Stimulated activated CD4-positive, alpha-beta T cell treated with anti-CD3 and anti-CD28 coated beads, Interleukin-15, amount 100 ng/mL, for 1 hour (primary cell): ENCODE measurements at places on chromosomes 7 and 10.
A peak's percentile ranks its signal among the peaks of the same experiment; 100 is the strongest.

GRCh38 chr10:89891006-89891535 lies 189.7 kb downstream of the KIF20B start:
- no peak for DNase-seq

GRCh38 chr7:158682456-158682855 lies 22.1 kb downstream of the NCAPG2 start:
- no peak for DNase-seq

GRCh38 chr10:114856544-114857287 lies 35.1 kb downstream of the FHIP2A start:
- no peak for DNase-seq

DNA sequence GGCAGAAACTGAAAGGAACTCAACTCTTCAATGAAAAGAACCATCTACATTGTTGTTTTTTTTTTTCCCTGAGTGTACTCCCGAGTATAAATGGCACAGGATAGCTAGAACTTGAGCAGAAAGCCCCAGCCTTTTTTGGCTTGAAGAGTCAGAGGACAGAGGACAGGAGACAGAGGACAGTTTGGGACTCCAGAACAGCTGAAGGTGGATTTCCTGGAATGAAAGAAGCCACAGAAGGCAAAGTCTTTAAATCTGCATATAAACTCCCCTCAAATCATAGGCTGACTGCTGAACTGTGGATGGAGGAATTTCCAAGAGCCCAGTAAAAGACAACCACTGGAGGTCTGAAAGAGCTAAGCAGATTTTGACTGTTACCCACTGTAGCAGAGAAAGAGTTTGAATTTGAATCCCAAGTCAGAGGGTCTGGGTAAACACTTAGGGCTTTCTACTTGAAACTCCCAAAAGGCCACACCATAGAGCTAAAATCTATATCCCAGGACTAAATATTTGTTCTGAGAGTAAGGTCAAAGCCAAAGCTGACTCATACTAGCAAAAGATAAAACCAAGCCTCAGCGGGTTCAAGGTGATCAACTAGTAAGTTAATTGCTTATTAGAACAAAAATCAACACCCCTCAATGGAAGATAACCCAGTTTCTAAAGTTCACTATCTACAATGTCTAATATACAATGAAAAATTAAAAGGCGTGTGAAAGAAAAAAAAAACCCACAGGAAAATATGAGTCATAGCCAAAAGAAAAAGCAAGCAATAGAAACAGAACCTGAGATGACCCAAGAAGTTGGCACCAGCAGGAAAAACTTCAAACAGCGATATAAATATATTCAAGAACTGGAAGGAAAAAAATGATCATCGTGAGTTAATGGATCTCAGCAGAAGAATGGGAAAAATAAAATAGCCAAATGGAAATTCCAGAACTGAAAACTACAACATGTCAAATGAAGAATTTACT lies 1.8 kb upstream of the OPN1SW start:
- no peak for DNase-seq

GRCh38 chr7:159115601-159116501 lies 28.8 kb downstream of the VIPR2 start:
- DNase-seq, result no peak

- no peak for DNase-seq
Observed at GRCh38 chr10:62528441-62528840, 154.3 kb downstream of the ZNF365 start.

- DNase-seq, result no peak
Observed at GRCh38 chr10:114669648-114670047, 11.6 kb upstream of the ABLIM1 start.

GRCh38 chr10:74955796-74956195 lies 129.4 kb downstream of the KAT6B start:
- no peak for DNase-seq

- no peak for DNase-seq
Observed at GRCh38 chr10:19848226-19848985, 32.2 kb downstream of the PLXDC2 start.

DNA sequence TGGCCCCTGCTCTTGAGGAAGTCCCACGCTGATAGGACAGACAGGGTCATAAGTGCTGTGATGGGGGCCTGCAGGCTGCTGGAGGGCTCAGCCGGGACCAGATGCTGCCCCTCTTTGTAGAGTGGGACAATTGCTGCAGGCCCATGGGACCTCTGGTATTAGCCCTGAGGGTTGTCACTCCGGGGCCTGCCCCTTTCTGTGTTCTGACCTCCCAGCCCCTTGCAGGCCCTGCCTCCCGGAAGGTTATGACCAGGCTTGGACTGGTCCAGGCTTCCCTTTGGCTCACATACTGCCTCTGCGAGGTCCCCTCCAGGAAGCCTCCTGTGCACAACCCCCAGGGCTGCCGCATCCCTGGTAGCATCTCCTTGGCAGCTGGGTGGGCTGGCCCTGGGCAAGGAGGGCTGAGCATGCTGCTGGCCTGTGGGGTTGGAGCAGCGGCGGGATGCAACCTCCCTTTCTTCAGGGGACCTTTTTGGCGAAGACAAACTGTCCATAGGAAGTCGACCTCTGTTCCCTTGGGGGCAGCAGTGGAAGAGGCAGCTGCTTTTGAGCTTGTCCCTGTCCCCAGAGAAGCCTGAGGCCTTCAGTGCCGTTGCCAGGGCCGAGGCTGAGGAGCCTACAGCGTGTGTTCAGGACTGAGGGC lies 8.8 kb downstream of the LIMK1 start:
- DNase-seq, result no peak

GRCh38 chr10:71435571-71436267 lies 39.0 kb downstream of the CDH23 start:
- no peak for DNase-seq

GRCh38 chr7:36670585-36671431 lies 53.5 kb downstream of the AOAH start:
- DNase-seq, result peak; percentile 26

DNA sequence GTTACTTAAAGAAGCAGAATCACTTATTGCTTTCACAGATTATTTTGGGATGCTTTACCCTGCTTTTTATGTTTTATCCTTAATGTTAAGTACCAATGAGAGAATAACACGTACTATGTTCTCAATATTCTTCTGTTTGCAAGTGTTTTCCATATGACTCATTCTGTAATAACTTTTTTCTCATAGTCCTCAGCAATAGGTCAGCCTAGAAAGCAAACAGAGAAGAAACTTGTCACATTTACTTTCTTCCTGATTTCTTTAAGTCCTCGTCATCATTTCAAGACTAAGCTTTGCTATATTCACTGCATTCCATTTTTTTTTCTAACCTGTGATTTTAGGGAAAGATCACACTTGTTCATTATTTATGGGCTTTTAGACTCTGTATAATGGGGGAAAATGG lies 6.8 kb upstream of the AGR2 start:
- no peak for DNase-seq

- DNase-seq, result no peak
Observed at GRCh38 chr10:114281006-114281405, 42.0 kb downstream of the VWA2 start.

- no peak for DNase-seq
Observed at GRCh38 chr10:76540786-76541185, 1096.8 kb downstream of the KCNMA1 start.

DNA sequence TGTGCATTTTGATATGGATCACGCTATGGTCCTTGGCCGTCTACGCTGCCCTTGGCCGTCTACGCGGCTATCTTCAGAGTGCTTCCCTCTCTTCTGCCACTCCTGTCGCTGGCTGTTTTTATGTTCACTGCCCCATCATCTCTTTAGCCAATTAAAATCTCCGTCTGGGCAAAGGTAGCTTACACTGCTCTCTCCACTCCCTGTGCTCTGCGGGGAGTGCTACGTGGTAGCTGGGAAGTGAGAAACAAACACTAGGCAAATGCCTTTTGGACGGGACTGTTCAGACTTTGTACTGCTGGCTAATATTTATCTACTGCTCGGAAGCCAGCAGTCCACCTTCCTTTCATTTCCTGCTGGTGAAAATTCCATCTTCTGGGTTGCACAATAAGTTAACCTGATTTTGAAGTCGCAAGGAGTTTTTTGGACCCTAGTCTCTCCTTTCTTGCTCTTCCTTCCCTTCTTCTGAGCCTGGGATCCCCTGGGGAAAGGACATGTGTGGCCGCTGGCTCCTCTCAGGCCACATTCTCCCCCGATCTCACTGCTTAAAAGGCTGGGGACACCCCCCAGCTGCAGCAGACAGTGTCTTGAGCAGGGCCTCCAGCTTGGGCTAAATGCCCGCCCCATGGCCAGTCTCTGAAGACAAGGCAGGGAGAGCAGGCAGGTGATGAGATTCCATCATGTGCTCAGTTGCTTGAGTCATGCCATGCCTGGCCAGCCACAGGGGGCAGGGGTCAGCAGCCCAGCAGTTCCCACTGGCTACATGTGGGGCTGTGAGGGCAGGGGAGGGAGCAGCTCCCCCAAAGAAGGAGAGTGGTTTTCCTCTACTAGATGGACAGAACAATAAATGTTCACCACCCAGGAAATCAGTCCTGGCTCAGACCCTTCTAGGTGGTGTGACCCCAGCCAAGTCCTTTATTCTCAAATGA lies 25.5 kb upstream of the RBM33 start:
- no peak for DNase-seq

DNA sequence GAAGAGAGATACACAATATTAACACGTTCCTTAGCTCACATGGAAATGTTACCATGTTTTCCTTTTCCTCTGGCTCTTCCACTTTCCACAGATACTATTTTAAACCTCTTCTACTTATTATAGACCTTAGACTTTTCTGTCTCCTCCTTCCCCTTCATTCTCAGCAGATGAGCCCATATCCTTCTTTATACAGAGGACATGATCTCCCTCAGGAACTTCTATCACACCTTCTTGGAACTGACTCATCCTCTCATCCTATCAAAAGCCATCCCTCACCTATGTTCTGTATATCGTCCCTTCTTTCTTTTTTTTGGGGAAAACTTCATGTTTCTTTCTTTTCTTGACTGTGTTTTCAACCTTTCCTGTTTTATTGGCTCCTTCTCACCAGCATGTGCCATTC lies 20.8 kb downstream of the MTPN start:
- no peak for DNase-seq

GRCh38 chr7:48637382-48637781 lies 287.0 kb upstream of the CDC14C start:
- no peak for DNase-seq

DNA sequence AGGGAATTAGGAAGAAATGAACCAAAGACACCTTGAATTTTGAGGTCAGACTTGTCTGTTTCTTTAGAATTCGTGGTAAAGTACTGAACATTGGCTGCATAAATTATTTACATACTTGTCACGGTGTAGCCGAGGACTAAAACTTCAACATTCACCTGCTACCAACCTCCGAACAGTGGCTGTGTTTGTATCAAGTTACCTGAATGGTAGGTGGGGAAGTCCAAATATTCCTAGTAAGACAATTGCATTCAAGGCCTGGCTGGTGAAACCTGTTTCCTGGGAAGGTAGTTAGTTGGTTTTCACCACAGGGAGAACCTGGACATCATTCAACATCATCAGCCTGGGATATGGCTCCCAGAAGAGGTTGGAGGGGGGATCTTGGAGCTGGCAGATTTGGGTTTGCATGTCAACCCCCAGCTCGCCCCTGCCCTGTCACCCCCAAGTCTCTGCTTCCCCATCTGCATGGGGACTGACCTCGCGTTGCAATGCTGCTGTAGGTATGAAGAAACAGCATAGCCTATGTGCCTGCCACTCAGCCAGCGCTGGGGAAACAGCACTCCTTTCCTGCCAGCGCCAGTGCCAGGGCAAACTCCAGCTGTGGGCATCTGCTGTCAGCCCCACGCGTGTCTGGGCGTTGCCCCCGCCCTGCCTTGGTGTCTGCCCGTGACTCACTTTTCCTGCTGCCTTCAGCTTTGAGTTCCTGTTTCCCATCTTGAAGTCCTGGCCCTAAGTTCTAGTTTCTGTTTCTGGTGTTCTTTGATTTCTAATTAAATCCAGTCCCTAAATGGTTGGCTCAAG lies 12.7 kb upstream of the LARP4B start:
- no peak for DNase-seq

GRCh38 chr7:128770233-128770632 lies 5.4 kb downstream of the OPN1SW start:
- no peak for DNase-seq

DNA sequence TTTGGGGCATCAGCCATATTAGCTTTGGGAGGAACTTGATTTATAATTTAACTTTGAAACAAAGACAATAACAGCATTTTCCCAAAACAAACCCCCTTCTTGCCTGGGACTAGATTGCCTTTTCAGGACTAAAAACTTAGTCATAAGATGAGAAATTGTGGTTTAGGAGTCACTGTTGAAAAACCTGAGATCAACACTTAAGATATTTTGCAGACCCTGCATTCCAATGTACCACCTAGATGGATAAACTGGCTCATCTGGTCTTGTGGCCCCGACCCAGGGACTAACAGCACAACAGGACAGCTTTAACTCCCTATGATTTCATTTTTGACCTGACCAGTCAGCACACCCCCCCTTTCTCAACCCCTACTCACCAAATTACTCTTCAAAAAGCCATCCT lies 1165.4 kb downstream of the XPNPEP1 start:
- DNase-seq, result no peak

- no peak for DNase-seq
Observed at GRCh38 chr10:80164596-80164995, 32.1 kb downstream of the PLAC9 start.

DNA sequence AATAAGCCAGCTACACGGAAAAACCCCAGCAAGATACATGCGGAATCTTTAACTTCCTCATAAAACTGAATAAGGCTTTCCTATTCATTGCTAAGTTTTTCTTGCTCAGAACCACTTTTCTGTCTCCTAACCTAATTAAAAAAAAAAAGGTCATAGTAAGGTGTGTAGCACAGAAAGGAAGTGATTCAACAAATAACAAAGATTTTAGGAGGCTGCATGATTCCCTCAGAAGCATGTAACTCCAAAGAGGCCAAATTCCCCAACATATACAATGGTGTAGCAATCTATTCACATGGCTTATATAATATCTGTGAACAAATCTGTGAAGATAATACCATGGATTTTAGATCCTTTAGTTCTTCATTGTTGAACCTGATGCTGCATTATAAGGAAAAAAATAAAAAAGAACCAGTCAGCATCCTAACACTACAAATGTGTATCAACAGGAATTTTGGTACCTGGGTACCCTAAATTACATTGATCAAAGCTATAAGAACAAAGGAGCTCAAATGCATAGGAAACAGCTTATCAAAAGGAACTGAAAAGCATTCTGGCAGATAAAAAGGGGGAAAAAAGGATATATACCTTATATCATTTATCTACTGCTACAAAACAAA lies 63.8 kb downstream of the IMMP2L start:
- no peak for DNase-seq

DNA sequence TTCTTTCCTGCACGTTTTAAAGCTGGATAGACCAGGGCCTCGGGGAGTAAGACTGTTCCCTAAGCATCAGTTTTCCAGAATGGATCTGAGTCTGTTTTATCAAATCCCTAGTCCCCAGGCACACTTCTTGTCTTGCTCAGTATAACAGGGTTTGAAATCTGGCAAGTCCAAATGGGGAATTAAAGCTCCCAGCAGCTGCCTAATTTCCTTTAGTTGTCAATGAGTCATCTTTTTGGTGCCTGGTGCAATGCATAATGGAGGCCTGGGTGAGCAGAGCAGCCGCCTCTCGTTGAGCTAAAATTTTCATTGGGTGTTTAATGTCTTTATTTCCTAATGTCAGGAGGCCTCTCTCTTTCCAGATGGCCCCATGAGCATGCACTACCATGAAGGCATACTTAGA lies 87.9 kb downstream of the STRA8 start:
- no peak for DNase-seq

- no peak for DNase-seq
Observed at GRCh38 chr7:55641273-55641691, 69.0 kb upstream of the VOPP1 start.
